ENCODE measurements at places on chromosomes 5 and 9.
A peak's percentile ranks its signal among the peaks of the same experiment; 100 is the strongest.

GRCh38 chr5:5650242-5650641 lies 227.8 kb downstream of the ICE1 start:
- no peak for DNase-seq

DNA sequence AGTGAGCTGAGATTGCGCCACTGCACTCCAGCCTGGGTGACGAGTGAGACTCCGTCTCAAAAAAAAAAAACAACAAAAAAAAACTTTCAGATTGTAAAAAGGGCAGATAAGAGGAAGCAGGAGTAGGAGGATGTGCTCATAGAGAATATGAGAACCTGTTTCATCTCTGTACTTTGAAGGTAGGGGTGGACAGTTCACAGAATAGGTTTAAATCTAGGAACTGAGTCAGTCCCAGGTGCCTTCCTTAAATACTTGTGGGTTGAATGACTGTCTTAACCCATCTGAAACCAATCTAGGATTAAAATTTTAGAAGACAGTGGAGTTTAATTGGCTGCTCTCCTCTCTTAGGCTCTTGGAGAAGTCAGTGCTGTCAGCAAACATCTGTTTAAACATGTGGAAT lies 12.4 kb downstream of the POLK start:
- no peak for DNase-seq

DNA sequence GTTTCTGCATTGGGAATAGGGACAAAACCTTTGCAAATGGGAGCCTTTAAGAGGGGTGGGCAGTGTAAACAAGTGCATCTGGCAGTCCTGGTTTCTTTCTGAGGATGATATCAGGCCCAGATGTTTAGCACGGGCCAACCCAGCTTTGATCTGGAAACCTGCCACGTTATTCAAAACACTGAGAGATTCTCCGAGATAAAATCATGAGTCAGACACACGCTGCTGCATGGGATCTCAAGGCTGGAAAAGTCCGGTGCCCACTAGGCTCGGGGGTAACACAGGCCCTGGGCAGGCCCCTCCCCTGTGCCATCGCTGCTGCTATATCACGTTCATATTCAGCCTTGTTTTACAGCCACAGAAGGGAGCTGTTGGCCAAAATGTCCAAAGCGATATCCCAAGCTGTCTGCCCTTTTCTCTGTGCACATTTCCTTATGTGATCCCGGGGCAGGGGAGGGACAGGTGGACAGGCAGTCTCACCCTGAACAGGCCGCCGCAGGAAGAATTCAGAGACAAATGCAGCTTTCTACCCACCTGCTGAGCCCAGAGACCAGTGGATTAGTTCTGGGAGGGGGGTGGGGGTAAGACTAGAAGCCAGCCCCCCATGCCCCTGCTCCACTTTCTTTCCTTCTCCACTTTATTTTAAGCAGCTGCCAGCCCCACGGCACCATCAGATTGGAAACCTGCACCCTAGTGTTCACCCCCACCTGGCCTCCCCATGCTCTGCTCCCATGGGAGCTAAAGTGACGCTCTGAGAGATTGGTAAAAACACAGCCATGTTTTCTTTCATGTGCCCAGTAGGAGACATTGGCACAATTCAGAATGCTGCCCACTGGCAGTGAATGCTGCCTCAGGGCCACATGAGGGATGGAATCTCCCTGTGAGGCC lies 63.1 kb downstream of the TMOD1 start:
- DNase-seq: peak; percentile 25

- no peak for DNase-seq
Observed at GRCh38 chr9:101270302-101270701, 114.5 kb downstream of the BAAT start.

- peak; percentile 66 for DNase-seq
Observed at GRCh38 chr5:170451747-170452365, 52.0 kb upstream of the KCNIP1 start.

DNA sequence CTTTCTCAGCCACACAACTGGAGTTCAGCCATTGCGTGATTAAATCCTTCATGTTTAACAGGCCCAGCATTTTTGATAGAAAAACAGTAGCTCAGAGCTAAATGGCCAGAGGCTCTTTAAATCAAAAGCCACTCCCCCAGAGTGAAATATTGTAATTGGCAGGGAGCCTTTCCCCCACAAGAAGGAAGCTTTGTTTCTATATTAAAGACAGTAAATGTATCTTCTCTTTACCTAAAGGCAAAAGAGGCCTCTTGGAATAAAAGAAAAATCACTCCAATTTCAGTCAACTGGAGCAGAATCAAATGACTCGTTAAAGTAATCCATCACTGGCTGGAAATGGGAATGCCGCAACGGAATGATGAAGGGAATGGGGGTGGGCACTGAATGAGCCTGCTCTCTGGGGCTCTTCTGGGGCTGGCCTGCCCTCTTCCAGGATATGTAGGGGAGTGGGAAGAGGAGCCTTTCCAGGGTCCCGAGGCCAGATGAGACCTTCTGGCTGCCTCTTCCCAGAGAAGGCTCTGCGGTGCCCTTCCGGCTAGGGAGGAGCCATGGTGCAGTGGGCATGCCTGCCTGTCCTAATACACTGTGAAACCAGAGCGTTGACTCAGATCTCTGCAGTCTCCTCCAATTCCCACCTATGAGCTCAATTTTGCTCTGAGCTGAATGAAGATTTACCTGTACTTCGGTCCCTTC lies 45.2 kb downstream of the ANKDD1B start:
- peak; percentile 40 for DNase-seq

- no peak for DNase-seq
Observed at GRCh38 chr5:17895288-17896033, 261.2 kb downstream of the TAF11L14 start.

- DNase-seq: peak; percentile 20
Observed at GRCh38 chr5:5141625-5142525, 1.7 kb downstream of the ADAMTS16 start.

DNA sequence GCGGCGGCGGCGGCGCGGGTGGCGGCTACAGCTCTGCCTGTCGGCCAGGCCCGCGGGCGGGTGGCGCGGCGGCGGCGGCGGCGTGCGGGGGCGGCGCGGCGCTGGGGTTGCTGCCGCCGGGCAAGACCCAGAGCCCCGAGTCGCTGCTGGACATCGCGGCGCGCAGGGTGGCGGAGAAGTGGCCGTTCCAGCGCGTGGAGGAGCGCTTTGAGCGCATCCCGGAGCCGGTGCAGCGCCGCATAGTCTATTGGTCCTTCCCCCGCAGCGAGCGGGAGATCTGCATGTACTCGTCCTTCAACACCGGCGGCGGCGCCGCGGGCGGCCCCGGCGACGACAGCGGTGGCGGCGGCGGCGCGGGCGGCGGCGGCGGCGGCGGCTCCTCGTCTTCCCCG lies 296 bp downstream of the ZSWIM6 start:
- no peak for DNase-seq

GRCh38 chr5:181173027-181173419 lies 25.6 kb downstream of the OR2V2 start:
- no peak for DNase-seq

DNA sequence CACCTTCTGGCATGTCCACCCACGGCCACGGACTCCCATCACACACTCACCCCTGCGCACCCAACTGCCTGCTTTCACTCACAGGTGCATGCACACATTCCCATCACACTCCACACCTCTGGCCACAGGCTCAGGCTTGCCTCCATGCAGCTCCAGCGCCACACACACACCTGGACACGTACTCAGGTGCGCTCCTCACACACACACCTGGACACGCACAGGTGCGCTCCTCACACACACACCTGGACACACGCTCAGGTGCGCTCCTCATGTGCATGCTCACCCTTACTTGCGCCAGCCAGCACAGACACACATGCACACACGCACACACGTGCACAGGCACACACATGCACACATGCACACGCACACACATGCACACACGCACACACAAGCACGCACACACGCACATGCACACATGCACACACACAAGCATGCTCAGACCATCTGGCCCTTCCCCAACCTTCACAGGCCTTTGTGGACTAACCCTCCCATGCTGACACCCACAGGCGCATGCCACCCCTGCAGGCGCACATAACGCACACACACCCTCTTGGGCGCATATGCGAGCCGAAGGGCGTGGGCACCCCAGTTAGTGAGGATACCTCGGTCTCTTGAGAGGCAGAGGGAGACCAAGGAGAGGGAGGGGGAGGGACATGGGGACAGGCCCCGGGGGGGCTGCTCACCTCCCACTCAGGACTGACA lies 8.3 kb downstream of the GRIN1 start:
- no peak for DNase-seq

GRCh38 chr9:14661421-14662059 lies 31.7 kb downstream of the ZDHHC21 start:
- no peak for DNase-seq

GRCh38 chr5:14251733-14252132 lies 108.6 kb downstream of the TRIO start:
- no peak for DNase-seq

- DNase-seq: no peak
Observed at GRCh38 chr9:21381448-21382339, 3.5 kb downstream of the IFNA2 start.

DNA sequence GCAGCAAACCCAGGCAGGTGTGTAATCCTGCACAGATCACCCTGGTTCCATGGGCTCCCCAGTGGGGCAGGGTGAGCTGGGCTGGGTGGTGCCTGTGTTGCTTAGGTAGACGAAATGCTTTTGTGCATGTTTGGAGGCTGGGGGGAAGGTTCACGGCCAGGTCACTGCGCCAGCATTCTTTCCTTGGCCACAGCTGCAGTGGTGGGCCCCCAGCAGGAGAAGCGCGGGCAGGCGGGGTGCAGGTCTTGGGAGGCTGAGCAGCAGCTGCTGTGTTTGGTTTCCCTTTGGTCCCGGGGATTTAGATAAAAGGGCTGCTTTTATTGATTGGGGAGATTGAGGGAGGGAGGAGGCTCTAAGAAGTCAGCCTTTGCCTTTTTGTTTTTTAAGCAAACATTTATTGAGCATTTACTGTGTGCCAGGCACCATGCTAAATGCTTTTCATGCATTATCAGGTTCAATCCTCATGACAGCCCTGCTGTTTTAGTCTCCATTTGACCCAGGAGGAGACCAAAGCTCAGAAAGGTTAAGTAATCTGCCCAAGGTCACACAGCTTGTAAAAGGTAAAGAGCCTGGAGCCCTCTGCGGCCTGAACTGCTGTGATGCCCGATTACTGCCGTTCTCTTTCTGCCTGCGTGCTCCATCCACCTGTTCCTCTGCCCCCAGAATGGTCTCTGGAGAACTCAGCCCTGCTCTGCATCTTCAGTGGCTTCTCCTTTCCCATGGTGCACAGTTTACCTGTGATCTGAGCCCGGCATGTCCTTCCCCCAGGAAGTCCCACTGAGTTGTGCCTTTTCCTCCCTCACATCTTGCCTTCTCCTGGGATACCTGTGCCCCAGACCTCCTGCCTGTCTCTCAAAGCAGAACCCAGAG lies 94.4 kb downstream of the MACROH2A1 start:
- no peak for DNase-seq

DNA sequence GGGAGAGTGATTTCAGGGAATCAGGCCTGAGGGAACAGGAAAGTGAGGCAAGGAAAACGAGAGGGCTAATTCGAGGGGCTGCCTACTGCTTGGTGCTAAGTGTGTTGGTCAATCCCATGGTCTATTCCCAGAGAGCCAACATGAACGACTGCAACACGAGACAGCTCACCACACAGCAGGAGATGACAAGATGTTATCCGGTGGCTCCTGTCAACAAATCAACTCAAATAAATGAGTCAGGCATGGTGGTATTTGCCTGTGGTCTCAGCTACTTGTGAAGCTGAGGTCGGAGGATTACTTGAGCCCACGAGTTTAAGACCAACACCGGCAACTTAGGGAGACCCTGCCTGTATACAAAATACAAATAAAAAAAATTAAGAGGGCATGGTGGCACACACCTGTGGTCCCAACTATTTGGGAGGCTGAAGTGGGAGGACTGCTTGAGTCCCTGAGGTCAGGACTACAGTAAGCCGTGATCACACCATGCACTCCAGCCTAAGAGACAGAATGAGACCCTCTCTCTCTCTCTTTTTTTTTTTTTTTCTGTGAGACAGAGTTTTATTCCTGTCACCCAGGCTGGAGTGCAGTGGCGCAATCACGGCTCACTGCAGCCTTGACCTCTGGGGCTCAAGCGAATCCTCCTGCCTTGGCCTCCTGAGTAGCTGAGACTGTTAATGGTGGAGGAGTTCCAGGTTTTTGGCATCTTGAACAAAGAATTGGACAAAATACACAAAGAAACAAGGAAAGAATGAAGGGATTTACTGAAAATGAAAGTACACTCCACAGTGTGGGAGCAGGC lies 9.0 kb upstream of the FAF2 start:
- DNase-seq: peak; percentile 50

- DNase-seq: no peak
Observed at GRCh38 chr5:96094904-96095303, 133.3 kb upstream of the ELL2 start.

GRCh38 chr5:140694276-140694675 lies 3.0 kb downstream of the HARS2 start:
- DNase-seq: no peak

DNA sequence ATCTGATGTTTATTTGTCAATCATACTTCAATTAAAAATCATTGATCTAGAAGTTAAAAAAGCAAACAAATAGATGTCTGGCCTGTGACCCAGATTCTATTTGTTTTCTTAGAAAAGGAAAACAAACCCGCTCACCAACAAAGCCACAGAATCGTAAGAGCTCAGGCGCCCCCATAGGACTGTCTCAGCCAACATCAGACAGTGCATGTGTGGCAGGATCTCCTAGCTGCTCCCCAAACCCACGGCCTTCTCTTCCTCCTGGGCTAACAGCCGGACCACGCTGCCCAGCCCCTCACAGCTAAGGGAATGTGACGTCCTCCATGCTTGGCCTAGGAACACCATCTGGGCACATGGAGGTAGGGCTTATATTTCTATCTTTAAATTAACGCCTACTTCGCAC lies 19.4 kb downstream of the OR2Y1 start:
- no peak for DNase-seq

DNA sequence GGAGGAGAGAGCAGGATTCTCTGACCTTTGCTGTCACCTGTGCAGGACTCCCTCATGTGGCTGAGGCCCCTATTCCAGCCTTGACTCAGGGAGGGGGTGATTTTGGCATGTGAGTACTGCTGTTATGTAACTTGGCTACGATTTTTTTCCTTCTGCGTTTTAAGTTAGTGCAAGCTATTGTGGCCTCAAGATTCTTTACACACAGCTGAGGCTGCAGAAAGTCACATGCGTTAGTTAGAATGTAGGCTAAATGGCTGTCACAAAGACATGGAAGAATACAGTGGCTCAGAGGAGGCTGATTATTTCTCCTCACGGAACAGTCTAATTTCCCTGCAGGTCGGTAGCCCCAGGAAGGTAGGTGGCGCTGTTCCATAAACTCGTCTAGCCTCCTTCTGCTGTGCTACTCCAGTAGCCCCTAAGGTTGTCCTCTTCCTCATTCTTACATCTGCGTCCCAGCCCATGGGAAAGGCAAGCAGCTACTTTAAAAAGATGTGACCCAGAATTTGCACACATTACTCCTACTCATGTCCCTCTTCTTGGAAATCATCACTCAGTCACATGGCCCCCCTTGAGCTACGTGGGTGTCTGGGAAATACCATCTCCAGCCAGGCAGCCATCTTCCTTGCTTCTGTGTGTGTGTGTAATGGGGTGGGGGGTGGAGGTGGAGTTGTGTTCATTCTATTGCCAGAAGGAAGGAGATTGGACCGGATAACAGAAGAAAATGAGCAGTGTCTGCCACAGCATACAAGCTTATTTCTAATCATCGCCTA lies 486.6 kb downstream of the CCDC171 start:
- no peak for DNase-seq

Data from GM04504 (cell line).